Dermis microvascular lymphatic vessel endothelial cell (primary cell): ENCODE measurements at places on chromosomes 1 and 21.

DNA sequence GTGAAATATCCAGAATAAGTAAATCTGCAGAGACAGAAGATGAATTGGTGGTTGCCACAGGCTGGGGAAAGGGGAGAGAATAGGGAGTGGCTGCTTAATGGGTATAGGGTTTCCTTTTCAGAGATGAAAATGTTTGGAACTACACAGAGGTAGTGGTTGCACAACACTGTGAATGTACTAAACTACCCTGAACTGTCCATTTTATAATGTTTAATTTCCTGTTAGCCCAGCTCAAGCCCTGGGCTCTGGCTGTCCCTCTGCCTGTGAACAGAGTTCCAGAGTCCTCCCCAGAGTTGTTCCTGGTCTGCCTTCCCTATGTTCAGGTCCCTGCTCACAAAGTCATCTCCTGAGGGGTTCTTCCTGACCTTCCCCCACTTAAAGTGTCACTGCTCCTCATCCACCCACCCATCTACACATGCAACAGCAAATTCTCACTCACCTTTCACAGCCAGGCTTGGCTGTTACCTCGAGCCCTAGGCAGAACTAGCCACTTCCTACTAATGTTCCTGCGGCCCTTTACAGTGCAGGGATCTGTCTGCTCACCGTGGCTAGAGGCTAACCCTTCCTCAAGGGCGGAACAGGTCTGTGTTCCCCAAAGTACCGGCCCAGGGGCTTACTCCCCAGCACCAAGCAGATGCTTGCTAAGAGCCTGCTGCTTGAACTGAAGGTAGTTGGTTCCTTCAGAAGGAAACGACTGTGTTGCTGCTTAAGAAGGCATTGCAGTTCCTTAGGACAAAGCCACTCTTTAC is 22.4 kb downstream of the DHCR24 start:
- no peak for DNase-seq

DNA sequence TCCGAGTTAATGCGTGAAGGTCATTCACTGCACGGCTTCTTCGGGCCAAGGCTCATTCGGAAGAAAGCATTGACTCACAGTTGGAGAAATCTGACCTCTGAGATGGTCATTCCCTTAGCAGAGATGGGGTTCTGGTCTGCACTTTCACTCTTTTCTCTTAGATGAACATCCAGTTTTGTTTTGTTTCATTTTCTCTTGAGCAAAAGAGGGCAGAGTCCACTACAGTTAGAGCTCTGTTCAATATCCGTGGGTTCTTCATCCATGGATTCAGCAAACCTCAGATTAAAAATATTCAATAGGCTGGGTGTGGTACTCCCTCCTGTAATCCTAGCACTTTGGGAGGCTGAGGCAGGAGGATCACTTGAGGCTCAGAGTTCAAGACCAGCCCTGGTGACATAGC is 57.4 kb upstream of the SIPA1L2 start:
- DNase-seq: no peak

GRCh38 chr1:207933205-207933800 is 22.4 kb upstream of the CD34 start:
- DNase-seq: no peak

DNA sequence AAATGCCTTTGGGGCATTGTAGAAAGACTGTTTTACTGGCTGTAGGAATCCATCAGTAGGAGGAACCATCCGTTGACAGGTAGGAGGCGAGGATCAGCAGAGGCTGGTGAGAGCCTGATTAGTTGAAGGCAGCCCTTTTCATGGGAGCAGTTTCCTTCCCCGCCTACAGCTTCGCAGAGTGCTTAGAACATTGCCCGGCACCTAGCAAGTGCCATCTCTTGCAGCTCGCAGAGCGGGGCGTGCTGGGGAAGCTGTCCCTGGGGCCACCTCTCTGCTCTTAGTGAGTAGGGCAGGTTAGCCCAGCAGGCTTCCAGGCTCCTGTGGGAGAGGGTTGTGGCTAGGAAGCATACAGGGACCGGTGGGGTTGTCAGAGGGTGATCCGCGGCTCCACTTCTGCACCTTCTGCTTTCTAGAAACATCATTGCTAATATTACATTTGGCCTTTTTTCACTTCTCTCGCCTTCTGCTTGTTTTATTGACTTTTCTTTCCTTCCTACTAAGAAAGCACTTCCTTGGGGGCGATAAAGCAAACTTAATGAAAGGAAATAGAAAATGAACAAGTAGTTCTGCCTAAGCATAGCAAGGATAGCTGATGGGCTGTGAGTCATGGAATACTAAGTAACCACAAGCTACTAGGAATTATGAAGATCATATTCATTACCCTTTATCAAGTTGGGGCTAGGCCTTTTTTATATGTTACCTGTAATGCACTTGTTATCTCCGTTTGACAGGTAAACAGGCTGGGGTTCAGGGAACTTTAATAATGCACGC is 176.7 kb downstream of the GALNT2 start:
- no peak for DNase-seq

DNA sequence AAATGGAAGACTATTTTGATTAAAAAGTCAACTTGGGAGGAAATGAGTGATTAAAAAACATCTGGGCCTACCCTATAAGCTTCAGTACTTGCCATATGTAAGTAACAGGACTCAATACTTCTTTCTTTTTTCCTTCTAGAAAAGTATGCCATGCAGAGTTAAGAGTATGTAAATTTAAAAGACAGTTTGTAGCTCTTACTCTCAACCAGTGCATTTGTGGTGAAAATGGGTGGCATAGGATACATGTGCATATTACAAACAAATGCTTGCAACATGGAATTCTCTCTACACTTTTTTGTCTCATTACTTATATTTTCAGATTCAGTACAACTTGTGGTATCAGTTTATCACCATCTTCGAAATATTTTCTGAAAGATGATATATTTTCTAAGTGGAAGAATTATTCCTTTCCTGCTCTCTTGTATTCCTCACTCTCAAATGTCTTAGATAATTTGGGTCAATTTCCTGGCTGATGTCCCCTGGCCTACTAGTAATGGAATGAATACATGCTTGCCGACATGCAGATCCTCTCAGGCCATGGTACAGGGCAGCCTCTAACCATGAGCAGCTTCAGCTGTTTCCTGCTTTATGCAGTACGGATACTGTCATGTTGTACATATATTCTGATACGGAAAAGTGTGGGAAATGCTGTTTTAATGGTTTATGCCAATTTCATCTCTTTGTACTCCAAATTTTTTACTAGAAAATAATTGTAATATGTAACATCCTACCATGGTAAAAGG is 81.4 kb upstream of the ZNF326 start:
- no peak for DNase-seq

DNA sequence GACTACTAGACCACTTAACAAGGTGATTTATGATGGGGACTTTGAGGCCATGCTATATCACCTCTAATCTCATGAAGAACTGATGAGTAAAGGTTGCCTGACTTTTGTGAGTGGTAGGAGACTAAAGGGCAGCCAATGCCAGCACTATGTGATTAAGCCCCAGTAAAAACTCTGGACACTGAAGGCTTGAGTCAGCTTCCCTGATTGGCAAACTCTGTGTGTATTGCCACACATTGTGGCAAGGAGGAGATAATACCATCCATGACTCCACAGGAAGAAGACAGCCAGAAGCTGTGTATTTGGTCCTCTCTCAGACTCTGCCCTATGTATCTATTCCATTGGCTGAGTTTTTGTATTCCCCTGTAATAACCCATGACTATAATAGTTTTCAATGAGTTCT is 413.3 kb upstream of the ZRANB2 start:
- no peak for DNase-seq

GRCh38 chr1:214441119-214441518 is 110.3 kb downstream of the PTPN14 start:
- peak; percentile 65 for DNase-seq

DNA sequence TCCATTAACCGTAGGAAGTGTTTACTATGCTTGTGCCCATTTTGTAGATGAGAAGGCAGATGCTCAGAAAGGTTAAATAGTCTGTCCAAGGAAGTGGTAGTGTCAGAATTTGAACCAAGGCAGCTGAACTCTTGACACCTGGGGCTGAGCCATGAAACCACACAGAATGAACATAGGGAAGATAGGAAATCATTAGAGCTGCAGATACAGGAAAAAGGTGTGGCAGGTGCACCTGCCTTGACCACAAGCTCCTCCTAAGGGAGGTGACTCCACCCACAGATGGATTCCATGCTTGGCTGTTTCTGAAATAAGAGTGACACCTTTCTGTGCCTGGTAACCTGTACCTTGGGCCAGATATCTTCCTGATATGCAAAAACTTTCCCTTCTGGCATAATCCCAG is 69.9 kb upstream of the IGSF21 start:
- no peak for DNase-seq

DNA sequence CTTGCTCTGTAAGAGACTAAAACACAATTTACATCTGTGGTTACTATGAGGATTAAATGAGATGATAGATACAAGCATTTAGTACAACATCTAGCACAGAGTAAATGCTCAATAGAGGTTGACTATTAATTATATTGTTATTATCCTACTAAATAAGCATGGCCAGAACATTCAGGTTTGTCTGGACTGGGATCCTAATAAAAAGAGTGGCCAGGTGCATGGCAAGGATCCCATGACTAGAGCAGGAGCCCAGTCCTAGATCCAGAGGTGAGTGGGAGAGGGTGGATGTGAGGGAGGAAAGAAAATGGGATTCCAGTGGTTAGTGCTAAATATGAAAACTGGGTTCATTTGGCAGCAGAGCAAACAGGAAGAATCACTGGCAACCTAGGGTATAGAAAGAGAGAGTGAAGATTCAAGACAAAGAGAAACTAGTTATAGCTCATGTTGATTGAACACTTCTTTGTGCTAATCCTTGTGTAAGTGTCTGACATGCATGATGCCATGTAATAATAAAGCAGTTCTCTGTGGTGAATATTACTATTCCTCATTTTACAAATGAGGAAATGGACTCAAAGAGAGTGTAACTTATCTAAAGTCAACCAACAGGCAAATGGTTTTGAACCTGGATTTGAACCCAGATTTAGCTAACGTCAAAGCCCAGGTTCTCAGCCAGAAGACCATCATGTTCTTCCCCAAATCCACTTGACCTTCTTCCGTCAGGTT is 71.1 kb upstream of the FGGY start:
- no peak for DNase-seq

DNA sequence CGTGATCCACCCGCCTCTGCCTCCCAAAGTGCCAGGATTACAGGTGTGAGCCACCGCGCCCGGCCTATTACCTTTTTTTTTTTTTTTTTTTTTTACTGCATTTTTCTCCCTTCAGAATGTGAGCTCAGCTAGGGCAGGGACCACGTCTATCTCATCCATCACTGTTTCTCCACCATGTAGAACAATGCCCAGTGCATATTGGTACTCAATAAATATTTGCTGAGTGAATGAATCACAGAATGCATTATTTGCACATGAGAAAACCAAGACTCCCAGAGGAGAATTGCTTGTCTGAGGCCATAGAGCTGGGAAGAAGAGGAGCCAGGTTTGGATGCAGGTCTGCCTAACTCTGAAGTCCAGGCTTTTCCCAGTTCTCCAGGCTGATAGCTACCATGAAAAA is 8.2 kb upstream of the SLC9A1 start:
- DNase-seq: no peak

DNA sequence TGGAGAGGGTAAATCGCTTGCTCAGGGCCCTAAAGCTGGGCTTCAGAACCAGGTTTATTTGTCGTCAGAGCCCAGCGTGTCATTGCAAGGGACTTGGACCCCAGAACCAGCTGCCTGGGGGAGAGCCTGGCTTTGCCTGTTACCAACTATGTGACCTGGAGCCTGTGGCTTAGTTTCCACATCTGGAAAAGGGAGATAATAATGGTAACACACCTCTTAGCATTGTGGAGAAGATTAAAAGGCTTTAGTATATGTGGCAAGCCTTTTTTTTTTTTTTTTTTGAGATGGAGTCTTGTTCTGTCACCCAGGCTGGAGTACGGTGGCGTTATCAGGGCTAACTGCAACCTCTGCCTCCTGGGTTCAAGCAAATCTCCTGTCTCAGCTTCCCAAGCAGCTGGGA is 12.5 kb downstream of the CD52 start:
- no peak for DNase-seq

- DNase-seq: no peak
These were observed 37.5 kb downstream of the C1orf141 start for GRCh38 chr1:67097305-67097704.

GRCh38 chr1:227521782-227522181 is 41.6 kb upstream of the ZNF678 start:
- no peak for DNase-seq

GRCh38 chr1:19110257-19110927 is 99.7 kb downstream of the UBR4 start:
- DNase-seq: no peak

- no peak for DNase-seq
These were observed 3.5 kb downstream of the IGSF9 start for GRCh38 chr1:159941591-159942560.

GRCh38 chr1:43632135-43632670 is 17.7 kb upstream of the KDM4A start:
- no peak for DNase-seq

GRCh38 chr1:200422211-200422610 is 12.4 kb upstream of the ZNF281 start:
- DNase-seq: no peak

- no peak for DNase-seq
These were observed 3.8 kb downstream of the BCL9 start for GRCh38 chr1:147545133-147545532.

GRCh38 chr1:116693759-116694480 is 26.4 kb upstream of the IGSF3 start:
- peak; percentile 72 for DNase-seq

DNA sequence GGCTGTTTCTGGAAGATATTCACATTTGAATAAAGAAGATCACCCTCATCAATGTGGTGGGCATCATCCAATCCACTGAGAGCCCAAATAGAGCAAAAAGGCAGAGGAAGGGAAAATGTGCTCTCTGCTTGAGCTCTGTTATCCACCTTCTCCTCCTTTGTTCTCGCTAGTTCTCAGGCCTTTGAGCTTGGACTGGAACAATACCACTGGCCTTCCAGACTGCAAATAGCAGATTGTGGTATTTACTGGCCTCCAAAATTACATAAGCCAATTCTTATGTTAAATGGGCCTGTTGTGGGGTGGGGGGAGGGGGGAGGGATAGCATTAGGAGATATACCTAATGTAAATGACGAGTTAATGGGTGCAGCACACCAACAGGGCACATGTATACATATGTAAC is 219.3 kb downstream of the C1orf94 start:
- DNase-seq: no peak

DNA sequence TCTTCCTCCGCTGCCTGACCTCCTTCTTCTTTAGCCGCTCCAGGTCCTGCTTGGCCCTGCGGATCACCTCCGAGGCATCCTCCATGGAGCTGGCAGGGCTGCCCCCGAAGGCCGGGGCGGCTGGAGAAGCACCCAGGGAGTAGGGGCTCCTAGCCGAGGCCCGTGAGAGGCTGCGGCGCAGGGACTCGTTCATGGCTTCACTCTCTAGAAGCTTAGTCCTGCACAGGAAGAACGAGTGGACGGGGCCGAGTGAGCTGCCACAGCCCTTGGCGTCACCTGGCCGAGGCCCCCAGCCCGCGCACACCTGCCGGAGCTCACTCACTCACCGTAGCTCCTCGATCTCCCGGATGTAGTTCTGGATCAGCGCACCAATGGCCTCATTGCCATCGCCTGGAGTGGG is 23.1 kb downstream of the KIF21B start:
- no peak for DNase-seq

GRCh38 chr1:111476761-111477309 is 3.1 kb downstream of the C1orf162 start:
- no peak for DNase-seq
